ENCODE measurements at places on chromosomes 5 and 9. TPM values are rescaled to one million over a fixed set of nuclear protein-coding genes. Genes with fewer than 3 reads are reported as not detected.

DNA sequence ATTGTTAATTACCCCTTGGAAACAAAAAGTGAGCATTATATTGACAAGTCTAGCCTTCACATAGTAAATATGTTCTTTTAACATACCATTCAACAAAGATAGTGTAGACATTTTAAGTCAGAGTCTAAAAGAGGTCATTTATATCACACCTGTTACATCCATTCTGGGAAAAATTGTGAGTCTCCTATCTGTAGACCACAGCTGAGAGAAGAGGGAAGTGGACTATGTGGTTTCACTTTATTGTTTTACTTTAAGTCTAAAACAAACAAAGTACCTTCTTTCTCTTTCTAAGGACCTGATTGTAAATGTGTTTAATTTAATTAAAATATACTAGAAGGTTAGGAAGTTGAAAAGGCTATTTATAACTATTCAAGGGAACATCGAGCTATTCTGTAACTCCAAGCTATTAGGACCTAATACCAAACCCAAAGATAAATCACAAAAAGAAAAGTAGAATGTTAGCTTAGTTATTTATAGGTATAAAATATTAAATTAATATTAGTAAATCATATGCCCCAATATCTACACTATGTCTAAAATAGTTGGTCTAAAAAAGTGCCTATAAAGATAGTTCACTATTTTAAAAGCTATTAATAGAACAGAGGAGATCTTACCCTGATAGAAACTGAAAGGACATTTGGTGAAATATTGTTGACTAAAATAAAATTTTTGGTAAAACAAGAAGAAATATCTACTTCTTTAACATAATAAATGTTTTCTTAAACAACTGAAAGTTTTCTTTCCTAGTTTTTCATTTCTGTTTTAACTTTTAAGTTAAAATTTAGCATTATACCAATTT, 134.9 kb downstream of the TMEM167A start:
- no peak for DNase-seq

GRCh38 chr5:78887384-78888118, 97.6 kb downstream of the ARSB start:
- no peak for DNase-seq

DNA sequence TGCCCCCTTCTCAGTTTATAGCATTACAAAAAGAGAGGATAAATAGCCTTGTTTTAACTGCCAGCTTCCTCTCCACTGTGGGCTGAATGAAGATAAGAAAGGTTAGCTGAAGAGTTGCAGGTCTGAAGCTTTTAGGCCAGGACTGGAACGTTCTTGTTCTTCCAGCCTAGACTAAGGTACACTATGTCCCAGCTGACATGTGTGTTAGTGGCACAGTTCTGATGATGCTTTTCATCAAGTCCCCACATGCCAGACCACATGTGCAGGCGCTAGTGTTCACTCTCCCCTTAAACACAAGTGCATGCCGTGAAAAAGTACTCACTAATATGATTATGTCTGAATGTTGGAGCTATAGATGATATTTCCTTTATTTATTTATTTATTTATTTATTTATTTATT, 40.7 kb downstream of the STXBP1 start:
- DNase-seq = no peak

DNA sequence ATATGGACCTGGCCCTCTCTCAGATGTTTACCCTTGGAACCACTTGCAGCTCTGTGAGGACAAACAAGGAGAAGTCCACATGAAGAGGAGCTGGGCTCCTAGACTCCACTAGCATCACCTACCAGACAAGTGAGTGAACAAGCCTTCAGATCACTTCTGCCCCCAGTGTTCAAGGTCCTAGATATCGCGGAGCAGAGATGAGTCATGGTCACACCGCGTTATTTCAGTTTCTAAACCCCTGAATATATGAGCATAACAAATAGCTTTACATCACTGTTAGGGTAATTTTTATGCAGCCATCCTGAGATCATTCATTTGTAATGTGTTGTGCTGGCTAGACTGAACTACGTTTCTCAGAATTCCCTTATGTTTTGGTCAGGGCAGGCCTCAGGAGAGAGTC, 77.0 kb upstream of the DAP start:
- no peak for DNase-seq

RELL2 gene
- total RNA-seq = 2.7 TPM

ASB6 gene
- total RNA-seq = 34.4 TPM

SLC6A18 gene
- not detected for total RNA-seq

TLR4 gene
- 5.9 TPM for total RNA-seq

SPINK4 gene
- not detected for total RNA-seq

FAM240B gene
- not detected for total RNA-seq

TRIM7 gene
- total RNA-seq = 56.2 TPM

FCN1 gene
- not detected for total RNA-seq
